ENCODE measurements at places on chromosomes 3 and 15.

- no peak for DNase-seq
These were observed 20.8 kb downstream of the FBN1 start for GRCh38 chr15:48624700-48625099.

DNA sequence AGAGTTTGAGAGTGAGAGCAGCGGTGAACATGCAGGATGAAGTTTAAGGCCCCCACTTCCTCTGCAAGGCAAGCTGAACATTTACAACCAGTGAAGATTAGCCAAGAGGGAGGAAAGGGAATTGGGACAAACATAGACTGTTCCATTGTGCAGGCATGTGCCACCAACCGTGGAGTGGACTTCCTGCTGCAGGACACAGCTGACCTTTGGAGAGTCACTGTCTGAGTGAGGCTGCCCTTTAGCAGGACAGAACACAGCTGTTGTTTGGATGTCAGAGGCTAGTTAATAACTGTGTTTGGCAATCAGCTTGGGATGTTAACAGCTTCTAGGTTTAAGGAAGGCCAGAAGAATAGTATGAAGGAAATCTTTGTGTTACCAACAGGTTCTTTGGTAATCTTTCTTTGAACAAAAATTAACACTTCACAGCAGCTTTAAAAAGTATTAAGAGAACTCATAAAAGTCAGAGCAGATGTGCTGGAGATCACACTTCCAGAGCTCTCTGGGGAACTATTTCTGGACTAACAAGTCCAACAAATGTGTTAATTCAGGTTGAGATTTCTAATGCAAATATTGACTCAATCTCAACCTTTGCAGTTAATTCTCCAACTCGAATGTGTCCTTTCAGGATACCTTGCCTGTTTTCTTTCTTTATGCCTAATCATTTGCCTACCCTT lies 31.4 kb downstream of the CTDSPL start:
- peak; percentile 21 for DNase-seq

- no peak for DNase-seq
These were observed 270.8 kb upstream of the TOPAZ1 start for GRCh38 chr3:43970920-43971319.

DNA sequence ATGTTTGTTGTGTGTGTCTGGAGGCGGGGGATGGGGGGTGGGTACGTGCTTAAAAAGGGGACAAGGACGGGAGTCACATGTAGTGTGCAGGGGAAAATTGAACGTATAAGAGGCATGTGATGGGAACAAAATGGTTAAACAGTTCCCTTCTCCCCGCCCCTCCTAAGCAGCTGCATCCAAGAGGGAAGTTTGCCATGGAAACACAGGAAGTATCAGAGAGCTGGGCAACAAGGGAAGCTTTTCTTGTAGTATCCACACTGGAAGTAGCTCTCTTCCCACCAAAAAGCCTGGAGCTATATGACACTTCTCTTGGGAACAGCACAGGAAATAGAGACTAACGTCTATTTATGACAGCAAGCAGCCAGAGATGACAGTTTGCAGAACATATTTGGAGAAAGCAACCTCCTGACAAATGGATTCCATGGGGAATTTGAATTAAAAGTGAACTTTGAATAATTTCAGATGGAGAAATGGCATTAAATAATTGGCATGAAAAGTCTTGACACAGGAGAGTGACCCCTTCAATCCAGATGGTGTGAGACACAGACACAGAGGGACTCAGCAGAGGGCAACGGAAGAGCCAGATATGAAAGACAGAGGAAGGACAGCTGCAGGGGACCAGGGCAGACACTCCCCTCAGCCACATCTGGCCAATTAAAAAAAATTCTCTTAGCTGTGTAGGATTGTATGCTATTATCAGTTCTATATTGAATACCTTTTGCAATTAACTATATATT lies 294.2 kb upstream of the TBL1XR1 start:
- peak; percentile 77 for DNase-seq

GRCh38 chr3:101809178-101810021 lies 30.4 kb downstream of the NXPE3 start:
- DNase-seq: peak; percentile 69

DNA sequence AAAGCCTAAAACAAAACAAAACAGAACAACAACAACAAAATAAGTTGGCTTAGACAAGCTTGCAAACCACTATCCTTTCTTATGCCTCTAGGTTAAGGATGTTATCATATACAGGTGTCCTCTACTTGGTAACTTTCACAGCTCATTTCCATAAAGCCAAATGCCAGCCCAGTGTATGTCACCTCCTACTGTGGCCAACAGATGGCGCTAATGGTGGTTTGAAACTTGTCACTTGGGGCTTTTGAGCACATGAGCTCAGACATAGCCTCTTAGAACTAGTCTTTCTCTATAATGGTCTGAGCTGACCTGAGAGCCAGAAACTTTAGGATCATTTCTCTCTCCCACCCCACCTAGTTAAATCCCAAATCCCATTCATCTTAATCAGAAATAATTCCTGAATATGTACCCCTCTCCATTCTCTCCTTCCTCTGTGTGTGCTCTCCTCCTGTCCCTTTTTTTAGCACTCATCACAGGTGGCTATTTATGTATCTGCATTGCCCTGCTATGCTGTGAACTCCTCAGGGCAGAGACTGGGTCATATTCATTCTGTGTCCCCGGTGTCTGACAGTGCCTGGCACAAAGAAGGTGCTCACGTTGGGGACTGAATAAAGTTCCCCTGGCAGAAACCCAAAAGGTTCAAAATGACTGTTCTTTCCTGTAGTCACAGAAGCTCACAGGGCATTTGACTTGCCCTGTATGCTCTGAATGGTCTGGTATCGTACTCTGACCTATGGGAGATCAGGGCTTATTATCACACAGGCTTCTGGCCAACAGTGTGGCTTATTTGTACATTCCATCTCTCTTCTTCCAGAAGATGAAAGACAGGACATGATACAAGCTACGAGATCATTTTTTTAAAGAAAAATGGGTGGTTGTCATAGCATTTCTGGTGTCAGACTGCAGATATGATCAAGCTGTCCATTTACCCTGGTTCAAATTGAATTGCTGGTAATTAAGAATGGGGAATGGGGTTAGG lies 319.3 kb upstream of the AZI2 start:
- peak; percentile 61 for DNase-seq

GRCh38 chr3:168807448-168807847 lies 711.7 kb upstream of the GOLIM4 start:
- DNase-seq: no peak

All from EH (cell line).